NK-92 treated with Interleukin-12 subunit alpha and Interleukin-12 subunit beta, amount 100 ng/mL, for 24 hours (cell line): ENCODE measurements at places on chromosomes 7 and 10.

GRCh38 chr7:73678862-73679261, 4.4 kb downstream of the DNAJC30 start:
- no peak for DNase-seq

DNA sequence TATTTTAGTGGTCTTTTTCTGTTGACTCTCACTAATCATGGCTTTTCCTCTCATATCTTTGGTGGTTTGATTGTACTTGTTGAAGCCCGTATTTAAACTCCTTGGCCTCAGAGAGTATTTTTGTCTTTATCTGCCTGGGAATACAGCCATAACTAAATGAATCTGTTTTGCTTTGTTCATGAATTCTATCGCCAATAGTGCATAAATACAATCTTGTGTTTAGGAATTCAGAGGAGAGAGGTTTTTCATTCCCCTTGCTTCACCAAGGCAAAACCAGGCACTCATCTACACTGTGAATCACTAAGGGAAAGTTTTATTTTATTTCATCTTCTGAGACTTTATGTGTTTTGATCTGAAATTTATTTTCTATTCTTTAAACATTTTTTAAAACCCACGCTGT, 152.7 kb downstream of the BICC1 start:
- no peak for DNase-seq

DNA sequence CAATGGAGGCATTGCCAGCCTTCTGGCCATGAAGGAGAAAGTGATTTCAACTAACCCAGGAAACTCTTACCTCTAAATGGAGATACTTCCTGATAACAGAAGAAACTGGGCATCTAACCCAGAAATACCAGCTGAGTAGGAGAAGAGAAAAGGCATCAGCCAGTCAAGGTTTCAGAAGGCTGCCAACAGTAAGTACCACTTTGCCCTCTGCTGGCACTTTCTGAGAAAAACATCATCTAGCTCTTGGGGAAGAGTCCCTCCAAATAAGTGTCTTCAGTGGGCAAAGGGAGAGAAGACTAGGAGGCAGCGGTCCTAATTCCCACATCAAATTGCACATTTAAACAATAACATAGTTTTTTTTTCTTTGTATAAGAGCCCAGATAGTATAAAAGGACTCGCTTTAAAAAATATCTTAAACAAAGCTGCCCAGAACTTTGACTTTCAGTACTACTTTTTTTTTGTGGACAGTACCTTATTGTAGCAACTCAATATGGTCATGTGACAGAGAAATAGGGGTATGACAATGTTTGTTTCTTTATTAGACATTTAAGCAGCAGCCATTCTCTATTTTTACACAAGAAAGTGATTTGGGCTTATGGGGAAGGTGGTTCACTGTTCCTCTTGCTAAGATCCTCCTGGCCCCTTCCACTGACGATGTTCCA, 157.3 kb downstream of the CTTNBP2 start:
- DNase-seq = no peak

GRCh38 chr10:71735709-71736569, 16.4 kb upstream of the C10orf105 start:
- no peak for DNase-seq

DNA sequence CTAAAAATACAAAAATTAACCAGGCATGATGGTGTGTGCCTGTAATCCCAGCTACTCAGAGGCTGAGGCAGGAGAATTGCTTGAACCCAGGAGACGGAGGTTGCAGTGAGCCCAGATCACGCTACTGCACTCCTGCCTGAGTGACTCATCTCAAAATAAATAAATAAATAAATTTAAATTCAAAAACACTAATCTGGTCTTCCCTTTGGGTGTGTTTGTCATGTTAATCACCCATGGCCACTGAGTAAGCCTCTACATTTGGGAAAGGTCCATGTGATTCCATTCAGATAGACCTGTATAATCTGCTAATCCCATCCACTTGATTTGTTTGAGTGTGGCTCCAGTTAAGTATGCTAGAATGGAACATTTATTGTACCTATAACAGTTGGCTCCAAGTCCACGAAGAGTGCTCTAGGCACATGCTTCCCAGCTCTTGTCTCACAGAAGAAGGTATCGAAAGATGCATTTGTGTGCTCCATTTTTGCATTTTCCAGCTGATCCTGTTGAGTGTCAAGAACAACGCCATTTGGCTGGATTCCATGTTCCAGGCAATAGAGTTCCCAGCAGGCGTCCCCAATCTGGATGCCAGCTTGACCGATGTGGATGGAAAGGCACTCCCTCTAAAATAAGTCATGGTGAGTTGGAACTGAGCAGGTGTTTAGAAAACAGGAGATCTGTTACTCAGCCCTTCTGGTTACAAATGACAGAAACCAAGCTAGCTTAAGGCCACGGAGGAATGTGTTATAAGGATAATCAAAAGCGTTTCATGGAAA, 4.0 kb downstream of the TUBAL3 start:
- DNase-seq = no peak

GRCh38 chr7:115779561-115779960, 251.0 kb downstream of the TFEC start:
- DNase-seq = no peak

DNA sequence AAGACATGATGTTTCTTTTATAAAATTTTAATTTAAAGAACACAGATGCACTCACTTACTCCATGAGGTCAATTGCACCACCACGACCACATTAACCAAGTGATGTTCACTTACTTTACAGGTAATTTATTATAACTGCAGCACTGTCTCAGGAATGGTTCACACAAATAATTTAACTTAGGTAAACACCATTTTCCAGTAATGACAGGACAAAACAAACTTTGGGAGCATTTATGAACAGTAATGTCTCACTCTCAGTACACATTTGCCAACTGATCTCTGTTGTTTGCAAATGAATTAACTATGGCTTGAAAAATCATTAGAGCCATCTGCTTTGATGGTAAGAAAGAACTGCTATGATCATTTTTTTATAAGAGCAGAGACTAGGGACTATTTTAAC, 150.4 kb downstream of the ETV1 start:
- no peak for DNase-seq

DNA sequence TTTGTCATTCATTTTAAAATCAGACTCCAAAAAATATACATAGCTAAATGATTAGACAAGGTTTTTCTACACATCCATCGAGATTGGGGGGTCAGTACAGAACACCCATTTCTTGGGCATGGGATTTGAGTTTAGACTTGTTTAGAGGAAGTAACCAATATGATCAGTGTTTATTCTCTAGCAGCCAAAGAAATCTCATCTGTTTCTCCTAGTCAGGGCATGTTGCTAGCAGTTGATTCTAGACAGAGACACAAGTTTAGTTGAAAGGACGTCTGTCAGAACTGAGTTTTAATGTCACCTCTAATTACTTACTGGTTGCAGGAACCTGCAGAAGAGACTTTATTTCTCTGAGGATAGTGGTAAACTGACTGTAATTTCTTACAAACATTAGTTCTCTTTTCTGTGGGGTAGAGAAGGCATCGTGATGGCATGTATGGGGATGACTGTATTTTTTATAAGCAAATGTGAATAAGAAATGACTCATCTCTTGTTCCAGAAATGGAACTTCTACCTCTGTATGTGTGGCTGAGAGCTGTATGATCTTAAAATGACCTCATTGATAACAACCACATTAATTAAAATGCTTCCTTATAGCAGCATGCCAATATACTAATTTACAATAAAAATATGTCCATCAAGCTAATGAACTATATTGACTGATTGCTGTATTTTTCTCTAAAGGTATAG, 30.6 kb upstream of the RHOBTB1 start:
- no peak for DNase-seq

GRCh38 chr10:129831150-129831549, 132.9 kb downstream of the EBF3 start:
- DNase-seq = no peak

DNA sequence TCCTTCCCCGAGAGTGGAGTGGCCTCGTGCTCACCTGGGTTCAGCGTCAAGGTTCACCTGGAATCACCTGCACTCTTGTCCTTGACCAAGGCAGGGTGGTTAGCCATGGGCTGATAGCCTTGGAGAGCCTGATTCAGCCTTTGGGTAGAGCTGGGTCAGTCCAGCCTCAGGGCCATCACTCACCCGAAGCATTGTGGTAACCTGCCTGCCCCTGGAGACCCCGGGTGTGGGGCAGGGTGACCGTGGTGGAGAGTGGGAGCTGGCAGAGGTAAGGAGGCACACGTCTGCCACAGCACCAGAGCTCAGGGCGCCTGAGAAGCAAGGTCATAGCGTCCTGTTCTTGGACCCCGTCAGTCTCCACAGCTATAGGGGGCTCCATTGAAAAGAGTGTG, 27.8 kb upstream of the WDFY4 start:
- no peak for DNase-seq

DNA sequence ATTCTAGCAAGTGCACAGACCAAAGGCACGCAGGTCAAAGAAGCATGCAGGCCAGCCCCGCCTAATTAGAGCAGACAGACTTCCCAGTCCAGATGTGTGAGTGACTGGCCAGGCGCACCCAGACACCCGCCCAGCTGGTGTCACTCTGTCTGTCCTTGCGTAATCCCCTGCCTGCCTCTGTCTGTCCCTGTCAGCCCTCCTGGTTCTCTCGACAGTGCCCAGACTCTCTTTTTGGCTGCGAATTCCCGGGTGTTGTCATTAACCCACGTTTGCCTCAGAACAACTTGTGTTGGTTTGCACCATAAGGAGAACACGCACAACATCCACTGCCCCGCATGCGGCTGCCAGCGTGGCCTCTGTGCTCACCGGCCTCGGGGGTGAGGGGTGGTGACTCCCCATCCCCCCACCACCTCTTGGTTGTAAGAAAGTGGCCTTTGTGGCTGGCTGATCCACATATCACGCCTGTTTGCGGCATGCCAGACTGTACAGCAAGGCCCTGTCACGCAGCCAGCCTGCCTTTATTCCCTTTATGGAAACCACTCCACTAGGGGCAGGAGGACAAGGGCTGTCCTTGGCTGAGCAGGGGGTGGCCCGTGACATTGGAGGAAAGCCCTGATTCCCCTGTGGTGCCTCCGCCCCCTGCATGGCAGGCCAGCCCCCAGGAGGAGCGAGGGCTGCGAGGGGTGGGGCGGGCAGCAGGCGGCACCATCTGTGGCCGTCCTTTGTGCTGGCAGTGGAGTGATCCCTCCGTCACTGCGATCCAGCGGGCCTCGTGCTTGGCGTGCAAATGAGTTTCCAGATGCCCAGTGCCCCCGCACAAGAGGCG, 72.8 kb upstream of the PPIF start:
- no peak for DNase-seq

- no peak for DNase-seq
Measured at GRCh38 chr7:79778786-79779770, 325.6 kb upstream of the MAGI2 start.

- DNase-seq = peak; percentile 10
Measured at GRCh38 chr7:26664735-26665416, 199.5 kb downstream of the SKAP2 start.

DNA sequence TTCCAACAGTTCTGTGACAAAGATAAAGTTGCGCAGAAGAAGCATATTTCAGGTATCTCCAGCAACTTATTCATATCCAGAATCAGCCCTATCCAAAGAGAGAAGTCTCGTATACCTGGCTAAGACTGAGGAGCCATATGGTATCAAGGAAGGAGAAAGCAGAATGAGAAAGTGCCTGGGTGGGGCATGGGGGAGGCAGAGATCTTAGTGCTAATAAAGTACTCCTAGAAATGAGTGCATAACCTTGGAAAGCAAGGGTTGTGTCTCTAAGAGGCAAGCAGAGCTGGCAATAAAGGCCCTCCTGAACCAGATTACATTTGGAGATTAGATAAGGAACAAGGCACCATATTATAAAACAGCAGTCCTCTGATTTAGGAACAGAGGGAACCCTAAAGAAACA, 12.7 kb downstream of the TASOR2 start:
- no peak for DNase-seq

DNA sequence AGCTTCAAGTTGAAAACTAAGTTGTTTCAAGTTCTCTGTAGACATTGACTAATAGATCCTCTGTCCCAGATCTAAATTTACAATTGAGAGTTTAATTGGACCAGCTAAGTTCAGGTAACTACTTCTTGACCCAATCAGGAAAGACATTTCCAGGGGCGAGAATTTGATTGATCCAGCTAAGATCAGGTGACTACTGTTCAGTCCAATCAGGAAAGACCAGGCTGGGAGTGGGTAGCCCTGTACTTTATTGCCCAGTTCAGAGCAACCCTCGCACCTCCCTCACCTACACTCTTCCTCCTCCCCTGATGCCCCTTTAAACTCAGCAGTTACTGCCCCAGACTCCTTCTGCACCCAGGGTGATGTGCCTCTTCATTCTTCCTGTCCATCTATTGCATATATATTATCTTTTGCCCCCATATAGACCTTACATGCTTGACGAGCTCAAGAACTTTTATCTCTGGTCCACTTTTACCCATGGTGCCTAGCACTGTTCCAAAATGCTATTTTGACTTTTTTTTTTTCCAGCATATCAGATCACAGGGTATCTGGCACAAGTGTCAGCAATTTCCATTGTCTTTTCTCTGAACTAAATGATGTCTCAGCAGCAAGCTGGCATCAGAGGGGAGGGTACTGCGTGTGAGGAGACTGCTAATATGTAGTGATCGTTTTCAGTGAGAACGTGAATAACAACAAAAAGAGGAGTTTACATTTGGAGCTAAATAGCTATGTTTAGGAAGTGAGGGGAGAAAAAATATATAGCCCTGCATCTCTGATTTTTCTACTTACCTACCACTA, 169.4 kb downstream of the KIAA1217 start:
- peak; percentile 2 for DNase-seq

- no peak for DNase-seq
Measured at GRCh38 chr10:98170249-98171117, 36.0 kb downstream of the R3HCC1L start.

DNA sequence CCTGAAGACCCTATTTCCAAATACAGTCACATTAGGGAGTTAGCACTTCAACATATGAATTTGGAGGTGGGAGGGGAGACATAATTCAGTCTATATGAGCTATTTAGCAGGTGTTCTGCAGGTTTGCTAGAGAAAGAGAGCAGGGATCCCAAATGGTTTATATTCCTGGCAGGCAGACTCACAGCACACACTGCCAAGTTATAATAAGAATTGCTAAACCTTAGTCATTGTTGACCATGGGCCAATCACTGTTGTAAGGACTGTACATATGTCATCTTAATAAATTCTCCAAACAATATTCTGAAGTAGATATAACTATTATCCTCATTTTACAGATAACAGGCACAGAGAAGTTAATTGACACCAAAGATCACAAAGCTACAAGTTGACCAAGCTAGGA, 1.5 kb upstream of the CCDC3 start:
- no peak for DNase-seq

DNA sequence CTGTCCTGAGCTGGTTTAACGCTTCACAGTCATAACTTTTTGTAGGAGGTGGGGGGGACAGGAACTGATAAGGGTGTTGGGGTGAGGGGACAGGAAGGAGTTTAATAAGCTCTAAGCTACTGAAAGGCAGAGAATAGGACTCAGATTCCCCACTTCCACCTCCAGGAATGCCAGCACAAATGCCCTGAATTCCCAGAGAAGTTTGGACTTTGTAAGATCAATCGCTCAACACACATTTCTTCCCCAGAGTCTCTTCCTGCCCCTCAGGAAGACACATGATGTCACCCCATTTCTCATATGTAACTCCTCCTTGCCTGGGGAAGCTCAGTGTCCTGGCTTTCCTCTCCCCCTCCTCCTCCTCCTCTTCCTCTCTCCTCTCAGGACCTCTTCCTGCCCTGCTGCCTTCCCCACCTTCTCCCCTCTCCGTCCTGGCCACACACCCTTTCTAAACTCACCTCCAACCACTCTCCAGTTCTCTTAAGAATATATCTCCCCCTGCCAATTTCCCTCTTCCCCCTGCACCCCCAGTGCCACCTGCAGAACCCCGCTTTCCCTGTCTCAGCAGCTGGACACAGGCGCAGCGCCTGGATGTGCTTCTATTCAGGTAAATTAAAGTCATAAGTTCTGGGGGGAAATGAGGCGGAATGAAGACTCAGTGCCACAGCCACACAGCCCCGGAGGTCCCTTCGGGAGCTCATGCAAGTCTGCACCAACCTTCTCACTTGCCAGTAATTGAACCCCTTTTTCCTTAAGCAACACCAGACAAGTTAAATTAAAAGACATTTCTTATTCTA, 5.3 kb upstream of the LOXL4 start:
- DNase-seq = no peak
